ENCODE measurements at places on chromosomes 12 and 14.

DNA sequence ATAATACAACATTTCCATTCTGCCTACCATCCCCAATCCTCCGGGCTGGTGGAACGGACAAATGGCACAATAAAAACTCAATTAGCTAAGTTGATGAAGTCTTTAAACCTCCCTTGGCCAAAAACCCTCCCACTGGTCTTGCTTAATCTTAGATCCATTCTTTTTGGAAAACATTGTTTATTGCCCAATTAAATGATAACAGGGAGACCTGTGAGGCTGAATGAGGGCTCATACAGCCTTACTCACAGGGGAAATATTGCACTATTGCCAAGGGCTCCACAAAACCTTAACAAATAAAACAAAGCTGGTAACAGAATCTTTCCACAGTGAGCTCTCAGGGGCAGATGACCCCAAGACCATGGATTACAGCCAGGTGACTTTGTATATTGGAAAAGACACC, 7.8 kb upstream of the PSMC1 start:
- no peak for DNase-seq

DNA sequence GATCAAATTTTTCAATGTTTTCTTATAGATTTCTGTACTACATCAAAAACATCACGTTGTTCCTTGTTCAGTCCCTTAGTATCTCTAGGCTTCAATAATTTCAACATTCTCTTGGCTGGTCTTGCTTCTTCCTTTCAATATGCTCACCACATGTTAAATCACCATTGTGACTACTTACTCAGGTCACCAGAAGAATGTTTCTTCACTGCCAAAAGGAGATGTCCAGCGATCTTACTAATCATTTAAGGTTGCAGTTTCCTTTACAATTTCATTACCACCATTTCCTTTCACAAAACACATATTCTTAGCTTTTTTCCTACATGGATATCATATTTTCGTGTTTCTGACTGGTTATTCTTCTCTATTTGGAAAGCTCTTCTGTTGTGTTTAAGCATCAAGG, 363.8 kb downstream of the NAV3 start:
- DNase-seq, result no peak

GRCh38 chr14:24329736-24330135, 5.1 kb downstream of the ADCY4 start:
- DNase-seq, result no peak

DNA sequence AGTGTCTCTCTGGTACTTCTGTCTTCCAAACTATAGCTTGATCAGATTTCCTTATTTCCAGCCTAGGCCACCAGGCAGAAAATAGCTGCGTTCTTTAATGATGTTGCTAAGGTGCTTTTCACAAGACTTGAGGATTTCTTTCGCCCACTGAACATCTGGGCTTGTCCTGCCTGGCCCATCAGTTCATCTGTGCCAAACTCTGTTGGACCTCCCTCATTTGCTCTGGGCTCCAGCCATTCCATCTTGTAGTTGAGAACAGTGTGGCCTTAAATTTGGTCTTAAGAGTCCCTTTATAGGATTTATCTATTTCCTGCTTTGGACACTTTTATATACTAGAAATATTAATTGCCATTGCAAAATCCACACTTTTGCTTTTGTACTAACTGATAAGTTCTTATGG, 109.6 kb downstream of the TTLL5 start:
- DNase-seq, result no peak

DNA sequence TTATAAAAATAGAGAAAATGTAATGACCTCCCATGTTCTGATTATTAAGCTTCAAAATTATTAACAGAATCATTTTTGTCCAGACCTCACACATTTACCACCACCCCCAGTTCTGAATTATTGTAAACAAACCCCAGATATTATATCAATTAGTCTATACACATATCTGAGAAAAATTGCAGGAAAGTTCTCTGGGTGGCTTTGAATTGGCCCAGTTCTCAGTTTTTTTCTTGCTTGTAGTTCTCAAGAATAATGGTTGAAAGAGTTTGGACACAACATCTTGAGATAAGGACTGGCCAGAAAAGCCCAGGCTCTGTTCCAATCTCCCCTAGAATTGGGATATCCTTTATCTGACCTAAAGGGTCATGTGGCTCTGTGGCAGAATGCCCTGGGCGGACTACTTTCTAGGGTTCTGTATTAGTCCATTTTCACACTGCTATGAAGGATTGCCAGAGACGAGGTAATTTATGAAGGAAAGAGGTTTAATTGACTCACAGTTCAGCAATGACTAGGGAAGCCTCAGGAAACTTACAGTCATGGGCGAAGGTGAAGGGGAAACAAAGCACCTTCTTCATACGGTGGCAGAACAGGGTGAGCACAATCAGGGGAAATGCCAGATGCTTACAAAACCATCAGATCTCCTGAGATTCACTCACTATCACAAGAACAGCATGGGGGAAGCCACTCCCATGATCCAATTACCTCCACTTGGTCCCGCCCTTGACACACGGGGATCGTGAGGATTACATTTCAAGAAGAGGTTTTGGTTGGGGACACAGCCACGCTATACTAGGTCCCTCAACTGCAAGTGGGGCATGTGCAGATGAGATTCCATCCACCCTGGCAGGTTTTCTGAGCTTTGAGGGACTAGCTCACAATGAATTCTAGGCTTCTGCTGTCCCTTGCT, 1504.6 kb upstream of the FLRT2 start:
- no peak for DNase-seq

DNA sequence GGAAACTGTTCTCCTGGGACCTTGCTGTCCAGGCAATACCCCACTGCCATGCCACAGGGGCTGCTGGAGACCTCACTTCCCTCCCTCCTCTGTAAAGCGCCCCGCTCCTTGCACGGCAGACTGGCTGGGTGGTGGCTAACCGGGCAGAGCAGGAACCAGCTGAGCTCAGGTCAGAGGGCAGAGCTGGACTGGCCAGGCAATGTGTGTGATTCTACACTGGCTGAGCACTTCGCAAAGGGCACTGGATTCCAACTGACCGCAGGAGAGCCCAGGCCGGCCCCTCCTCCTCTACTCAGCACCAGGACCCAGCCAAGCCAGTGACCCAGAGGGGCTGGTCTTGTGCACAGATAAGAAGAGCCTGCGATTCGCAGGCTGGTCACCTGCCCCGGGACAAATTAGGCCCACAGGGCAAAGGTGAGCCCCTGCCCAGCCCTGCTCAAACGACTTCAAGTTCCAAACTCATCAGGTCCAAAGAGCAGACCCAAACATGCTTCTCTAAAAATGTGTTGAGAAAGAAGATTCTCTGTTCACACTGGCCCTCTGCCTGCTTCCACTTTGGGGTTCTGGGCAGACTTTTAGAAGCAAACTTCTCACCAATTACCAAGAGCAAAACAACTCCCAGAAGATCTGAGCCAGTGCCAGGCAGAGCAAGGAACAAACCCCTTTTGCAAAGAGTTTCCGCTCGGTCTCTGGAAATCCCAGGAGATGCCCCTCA, 54.9 kb upstream of the DIO3 start:
- DNase-seq, result no peak

DNA sequence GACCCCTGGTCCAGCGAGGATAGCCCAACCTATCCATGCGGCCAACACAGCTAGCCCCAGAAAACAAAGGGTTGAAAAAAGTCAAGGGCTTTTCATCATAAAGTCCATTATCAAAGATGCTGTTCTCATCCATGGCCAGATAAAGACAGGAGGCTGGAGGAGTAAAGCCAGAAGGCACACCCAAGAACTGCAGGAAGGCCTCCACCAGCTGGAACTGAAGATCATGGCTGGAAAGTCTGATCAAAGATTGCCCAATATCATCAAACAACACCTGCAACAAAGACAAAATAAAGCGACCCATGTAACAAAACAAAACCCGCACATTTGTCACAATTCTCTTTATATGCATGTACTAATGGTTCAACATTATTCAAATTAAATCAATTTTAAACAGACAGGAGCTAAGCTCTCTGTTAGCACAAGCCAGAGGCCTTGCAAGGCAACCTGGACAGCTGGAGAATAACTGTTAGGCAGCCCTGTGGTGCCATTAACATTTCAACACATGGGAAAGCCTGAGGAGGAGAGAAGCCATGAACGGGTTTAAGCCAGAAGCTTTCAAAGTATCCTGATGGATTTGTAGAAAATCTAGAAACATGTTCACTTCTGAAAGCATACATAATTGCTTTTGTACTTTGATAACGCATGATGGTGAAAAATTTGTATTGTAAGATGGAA, 34.1 kb downstream of the PSMC1 start:
- no peak for DNase-seq

GRCh38 chr12:66724026-66724425, 45.1 kb upstream of the GRIP1 start:
- DNase-seq, result no peak
